ENCODE measurements at places on chromosomes 16 and 17. TPM values are rescaled to one million over a fixed set of nuclear protein-coding genes. Genes with fewer than 3 reads are reported as not detected.

Gene ARHGDIG
- 2.5 TPM for total RNA-seq

Gene CNGB1
- 2.3 TPM for total RNA-seq

Gene SDR42E2
- total RNA-seq = not detected

Gene NUDT7
- total RNA-seq = 6.2 TPM

Gene GRB7
- total RNA-seq = 31.8 TPM

Gene CTNS
- total RNA-seq = 17.4 TPM

Gene TBC1D3G
- total RNA-seq = not detected

Gene ZACN
- total RNA-seq = not detected

Gene GPRC5C
- 64.3 TPM for total RNA-seq

Gene PTX4
- not detected for total RNA-seq

Gene GJD3
- total RNA-seq = 0.43 TPM

Gene PIK3R5
- 0.29 TPM for total RNA-seq

Gene OGFOD3
- 31.6 TPM for total RNA-seq

Gene TBC1D28
- not detected for total RNA-seq

Gene ULK2
- 16.7 TPM for total RNA-seq

- H3K4me3 ChIP-seq = no peak overlapping the region
- H3K4me1 ChIP-seq = no peaks in the 10 kb centered on the region
- H3K27ac ChIP-seq = no peak overlapping the region
- H3K36me3 ChIP-seq = no peaks in the 10 kb centered on the region
Measured at GRCh38 chr16:88387941-88388627, 5.3 kb downstream of the ZNF469 start.

GRCh38 chr17:80827646-80828643 is 163.7 kb upstream of the CHMP6 start:
- H3K4me3 ChIP-seq = no peak overlapping the region
- H3K36me3 ChIP-seq = peaks cover 4% of the 10 kb centered on the region
- H3K27ac ChIP-seq = no peak overlapping the region
- no peak for DNase-seq
- no peaks in the 10 kb centered on the region for H3K27me3 ChIP-seq
- peaks cover 18% of the 10 kb centered on the region for H3K4me1 ChIP-seq

- peaks cover 21% of the 10 kb centered on the region for H3K36me3 ChIP-seq
- no peak overlapping the region for H3K27ac ChIP-seq
- DNase-seq = no peak
- H3K4me3 ChIP-seq = no peak overlapping the region
Measured at GRCh38 chr16:68298907-68299561, 11.7 kb downstream of the SLC7A6OS start.

GRCh38 chr17:16358394-16358793 is 5.1 kb upstream of the CENPV start:
- peaks cover 4% of the 10 kb centered on the region for H3K27me3 ChIP-seq
- peaks cover 4% of the 10 kb centered on the region for H3K4me1 ChIP-seq
- DNase-seq = no peak
- no peak overlapping the region for H3K27ac ChIP-seq
- no peaks in the 10 kb centered on the region for H3K36me3 ChIP-seq

GRCh38 chr16:88599825-88600538 is 29.8 kb downstream of the ZC3H18 start:
- DNase-seq = no peak
- no peaks in the 10 kb centered on the region for H3K27me3 ChIP-seq
- H3K4me1 ChIP-seq = no peaks in the 10 kb centered on the region

DNA sequence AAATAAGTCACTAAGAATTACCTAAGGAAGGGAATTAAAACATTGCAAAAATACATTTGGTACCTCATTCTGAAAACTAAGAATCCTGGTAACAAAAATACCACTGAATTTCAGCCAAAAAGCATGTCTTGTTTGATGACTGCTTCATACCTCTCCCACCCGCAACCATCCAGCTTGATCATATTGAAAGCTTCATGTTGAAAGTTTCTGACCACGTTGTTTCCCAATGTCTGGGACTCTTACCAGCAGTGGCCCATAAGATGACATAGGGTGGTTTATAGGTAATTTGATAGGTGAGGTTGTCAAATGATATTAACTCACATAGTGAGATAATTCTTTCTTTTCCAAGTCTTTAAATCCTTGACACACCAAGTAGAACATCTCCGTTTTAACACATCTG is 139.3 kb downstream of the CDH11 start:
- H3K4me3 ChIP-seq = no peak overlapping the region
- H3K27me3 ChIP-seq = no peaks in the 10 kb centered on the region
- no peak for DNase-seq
- peaks cover 44% of the 10 kb centered on the region for H3K36me3 ChIP-seq

DNA sequence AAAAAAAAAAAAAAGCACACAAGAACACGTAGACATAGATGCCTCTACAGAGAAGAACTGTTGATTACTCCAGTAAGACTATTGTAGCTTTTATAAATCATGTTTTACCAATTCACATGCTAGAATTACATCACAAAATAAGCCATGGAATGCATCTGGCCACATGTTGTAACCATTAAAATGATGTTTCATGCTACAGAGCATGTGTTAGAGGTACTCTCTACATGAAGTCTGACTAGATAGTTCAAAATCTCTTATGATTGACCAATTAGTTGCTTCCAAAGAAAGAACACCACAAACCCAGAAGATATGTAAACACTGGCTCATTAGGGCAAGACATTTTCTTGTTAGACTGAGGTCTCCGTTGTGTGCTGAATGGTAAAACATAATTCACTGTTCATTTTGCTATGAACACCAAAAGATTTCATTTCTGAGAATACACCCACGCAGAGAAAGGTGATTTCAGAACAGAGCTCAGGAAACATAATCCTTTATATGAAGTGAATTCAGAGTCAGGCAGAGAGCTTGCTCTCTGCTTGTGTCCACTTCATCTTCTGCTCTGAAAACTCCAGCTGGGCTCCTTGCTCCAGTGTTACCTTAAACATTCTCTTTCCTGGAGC is 411.4 kb upstream of the SOX9 start:
- H3K27ac ChIP-seq = no peak overlapping the region
- DNase-seq = no peak
- H3K36me3 ChIP-seq = no peaks in the 10 kb centered on the region
- no peak overlapping the region for H3K4me3 ChIP-seq
- H3K27me3 ChIP-seq = peaks cover 6% of the 10 kb centered on the region

DNA sequence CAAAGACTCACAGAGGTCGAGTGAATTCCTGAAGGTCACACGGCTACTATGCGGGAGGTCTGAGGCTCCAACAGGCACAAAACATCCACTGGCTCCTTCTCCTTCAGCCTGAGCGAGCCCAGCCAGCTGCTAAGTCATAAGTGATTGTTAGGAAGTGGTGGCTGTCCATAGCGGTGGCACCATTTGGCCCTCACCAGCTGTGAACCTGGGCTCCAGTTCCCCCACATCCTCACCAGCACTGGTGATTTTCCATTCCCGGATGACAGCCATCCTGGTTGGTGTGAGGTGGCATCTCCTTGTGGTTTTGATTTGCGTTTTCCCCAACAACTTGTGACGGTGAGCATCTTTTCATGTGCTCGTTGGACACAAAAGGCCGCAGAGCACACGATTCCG is 302.8 kb downstream of the FOXL1 start:
- H3K36me3 ChIP-seq = no peaks in the 10 kb centered on the region
- H3K27ac ChIP-seq = no peak overlapping the region
- no peak for DNase-seq
- peaks cover 32% of the 10 kb centered on the region for H3K4me1 ChIP-seq
- no peak overlapping the region for H3K4me3 ChIP-seq
- peaks cover 70% of the 10 kb centered on the region for H3K27me3 ChIP-seq

GRCh38 chr17:2983255-2983654 is 80.2 kb downstream of the OR1D5 start:
- DNase-seq = no peak
- H3K4me3 ChIP-seq = no peak overlapping the region

GRCh38 chr17:71505200-71505599 is 615.6 kb upstream of the SOX9 start:
- H3K27ac ChIP-seq = no peak overlapping the region
- peaks cover 17% of the 10 kb centered on the region for H3K27me3 ChIP-seq
- no peaks in the 10 kb centered on the region for H3K36me3 ChIP-seq
- DNase-seq = no peak
- H3K4me1 ChIP-seq = peaks cover 4% of the 10 kb centered on the region

GRCh38 chr16:80541306-80541694 is 507 bp downstream of the DYNLRB2 start:
- H3K4me3 ChIP-seq = peak overlapping the region; percentile 94
- peak overlapping the region; percentile 97 for H3K27ac ChIP-seq
- DNase-seq = no peak

- H3K4me1 ChIP-seq = no peaks in the 10 kb centered on the region
- peak within 1 kb of the TSS; percentile 90 for H3K4me3 ChIP-seq
- no peaks in the 10 kb centered on the region for H3K27me3 ChIP-seq
- H3K27ac ChIP-seq = peak within 1 kb of the TSS; percentile 77
- peaks cover 5% of the 10 kb centered on the region for H3K36me3 ChIP-seq
- no peak for DNase-seq
Measured at GRCh38 chr17:82051776-82052637, at the start of the genes GPS1 and RFNG. TSS of gene GPS1 (plus strand) at chr17:82051898. CDS start at chr17:82051932, 34 bp downstream. TSS of gene RFNG (minus strand) at chr17:82051811. CDS start at chr17:82051766, 45 bp downstream.

GRCh38 chr17:81171941-81172340 is 5.9 kb upstream of the AATK start:
- no peak for DNase-seq
- H3K4me3 ChIP-seq = no peak overlapping the region
- H3K36me3 ChIP-seq = peaks cover 3% of the 10 kb centered on the region
- peak overlapping the region; percentile 43 for H3K27ac ChIP-seq

GRCh38 chr16:19994466-19995170 is 79.1 kb downstream of the GPR139 start:
- H3K27ac ChIP-seq = no peak overlapping the region
- no peaks in the 10 kb centered on the region for H3K4me1 ChIP-seq
- DNase-seq = no peak
- H3K27me3 ChIP-seq = peaks cover 30% of the 10 kb centered on the region
- no peaks in the 10 kb centered on the region for H3K36me3 ChIP-seq

- no peak overlapping the region for H3K4me3 ChIP-seq
- H3K4me1 ChIP-seq = no peaks in the 10 kb centered on the region
- no peak for DNase-seq
- no peaks in the 10 kb centered on the region for H3K36me3 ChIP-seq
Measured at GRCh38 chr16:79612207-79612606, 11.7 kb upstream of the MAF start.

GRCh38 chr17:77616254-77616731 is 342.2 kb upstream of the TNRC6C start:
- H3K4me3 ChIP-seq = no peak overlapping the region
- DNase-seq = no peak
- no peak overlapping the region for H3K27ac ChIP-seq
- H3K27me3 ChIP-seq = peaks cover 19% of the 10 kb centered on the region
- no peaks in the 10 kb centered on the region for H3K36me3 ChIP-seq

DNA sequence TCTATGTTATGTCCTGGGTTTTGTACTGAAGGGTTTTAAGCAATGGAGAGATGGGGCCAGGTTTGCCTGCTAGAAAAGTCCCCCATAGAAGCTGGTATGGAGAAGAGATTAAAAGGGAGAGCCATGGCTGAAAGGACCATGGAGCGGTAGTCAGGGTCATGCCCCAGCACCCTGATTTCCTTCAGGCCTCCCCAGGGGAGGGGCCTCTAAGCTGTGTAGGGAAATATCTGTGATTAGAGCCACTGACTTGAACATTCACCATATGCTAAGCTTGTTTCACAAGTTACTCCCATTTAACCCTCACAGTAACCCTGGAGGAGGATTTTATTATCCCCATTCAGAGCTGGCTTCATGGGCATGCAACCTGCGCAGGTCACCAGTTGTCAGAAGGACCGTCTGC is 3.8 kb upstream of the ATP2A3 start:
- H3K4me3 ChIP-seq = no peak overlapping the region
- peaks cover 8% of the 10 kb centered on the region for H3K4me1 ChIP-seq
- H3K27me3 ChIP-seq = peaks cover 49% of the 10 kb centered on the region
- no peak for DNase-seq
- H3K36me3 ChIP-seq = no peaks in the 10 kb centered on the region
- H3K27ac ChIP-seq = no peak overlapping the region

GRCh38 chr17:43556292-43556691 is 10.2 kb upstream of the ETV4 start:
- H3K27me3 ChIP-seq = peaks cover 18% of the 10 kb centered on the region
- H3K27ac ChIP-seq = peak overlapping the region; percentile 52
- H3K4me1 ChIP-seq = peaks cover 23% of the 10 kb centered on the region
- no peak for DNase-seq

DNA sequence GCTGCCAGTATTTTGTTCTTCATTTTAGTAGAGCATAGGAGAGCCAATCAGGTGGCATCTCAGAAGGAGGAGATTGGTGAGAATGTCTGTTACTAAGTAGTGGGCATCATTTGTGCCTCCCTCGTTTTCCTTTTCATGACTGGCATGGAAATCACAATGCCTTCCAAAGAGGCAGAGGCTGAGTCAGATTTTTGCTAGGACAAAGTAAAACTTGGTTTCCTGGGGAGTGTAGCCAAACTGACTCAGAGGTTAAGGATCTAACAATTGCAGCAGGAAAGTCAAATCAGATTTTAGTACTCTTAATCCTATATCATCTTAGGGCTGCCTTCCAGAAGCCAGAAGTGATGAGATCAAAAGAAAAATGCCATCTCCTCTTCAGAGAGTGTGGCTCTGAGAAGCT is 138.7 kb downstream of the ANKFN1 start:
- no peak for DNase-seq
- no peak overlapping the region for H3K27ac ChIP-seq
- peaks cover 6% of the 10 kb centered on the region for H3K4me1 ChIP-seq
- H3K27me3 ChIP-seq = peaks cover 7% of the 10 kb centered on the region
- no peaks in the 10 kb centered on the region for H3K36me3 ChIP-seq

DNA sequence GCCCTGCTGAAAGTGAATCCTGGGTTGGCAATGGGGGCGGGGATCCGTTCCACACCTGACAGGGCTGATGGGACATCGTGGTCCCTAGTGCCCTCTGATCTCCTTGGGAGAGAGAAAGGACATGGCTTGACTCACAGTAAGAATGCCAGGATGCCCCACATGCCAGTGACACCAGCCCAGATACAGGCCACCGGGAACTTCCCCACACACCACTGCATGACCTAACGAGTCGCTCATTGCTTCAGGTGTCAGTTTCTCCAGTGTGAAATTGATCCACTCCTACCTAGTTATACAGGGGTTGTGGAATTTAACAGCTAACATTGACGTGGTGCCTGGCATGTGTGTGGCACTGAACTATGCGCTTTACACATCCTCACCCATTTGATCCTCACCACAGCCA is 7.5 kb downstream of the CD300LG start:
- H3K36me3 ChIP-seq = no peaks in the 10 kb centered on the region
- no peak for DNase-seq
- H3K27ac ChIP-seq = no peak overlapping the region
- H3K4me3 ChIP-seq = no peak overlapping the region

- H3K4me3 ChIP-seq = no peak overlapping the region
- H3K36me3 ChIP-seq = no peaks in the 10 kb centered on the region
- H3K27ac ChIP-seq = no peak overlapping the region
- H3K27me3 ChIP-seq = no peaks in the 10 kb centered on the region
- no peak for DNase-seq
- no peaks in the 10 kb centered on the region for H3K4me1 ChIP-seq
Measured at GRCh38 chr16:89936981-89937380, 11.6 kb upstream of the DEF8 start.

All from type B pancreatic cell (in vitro differentiated cells).